ENCODE measurements at places on chromosomes 2 and 18. TPM values are rescaled to one million over a fixed set of nuclear protein-coding genes. Genes with fewer than 3 reads are reported as not detected.

- no peak for DNase-seq
Measured at GRCh38 chr2:141610564-141611175, 520.1 kb downstream of the LRP1B start.

DNA sequence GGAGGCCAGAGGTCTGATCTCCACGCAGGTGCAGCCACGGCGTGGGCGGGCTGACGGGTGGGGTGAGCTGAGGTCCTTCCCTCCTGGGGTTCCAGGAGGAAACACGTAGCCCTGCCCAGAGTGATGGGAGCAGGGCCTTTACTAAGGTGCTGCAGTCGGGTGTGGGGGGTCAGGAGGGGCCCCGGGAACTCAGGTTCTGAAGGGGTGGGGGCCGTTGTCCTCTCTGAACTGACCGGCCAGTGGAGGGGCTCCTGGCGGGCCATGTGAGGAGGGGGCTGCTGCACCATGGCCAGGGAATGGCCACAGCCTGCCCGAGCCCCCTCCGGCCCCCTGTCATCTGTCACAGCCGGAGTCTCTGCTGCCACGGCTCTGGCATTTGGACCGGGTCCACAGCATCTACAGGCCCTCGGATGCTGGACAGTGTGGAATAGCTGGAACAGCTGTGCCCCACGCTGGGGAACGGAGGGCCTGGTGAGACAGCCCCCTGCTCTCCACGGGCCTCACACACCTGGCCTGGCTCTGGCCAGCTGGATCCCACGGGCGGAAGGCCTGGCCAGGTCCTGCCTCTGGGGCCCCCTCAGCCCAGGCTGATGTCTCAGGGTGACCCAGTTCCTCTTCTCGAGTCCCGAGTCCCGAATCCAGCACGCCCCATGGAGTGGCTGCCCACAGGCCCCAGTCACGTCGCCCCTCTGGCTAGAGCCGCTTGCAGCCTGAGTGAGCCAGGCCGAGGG, 145.6 kb upstream of the GPC1 start:
- no peak for DNase-seq

GRCh38 chr2:65300761-65301711, 73.4 kb downstream of the ACTR2 start:
- DNase-seq = peak; percentile 74

DNA sequence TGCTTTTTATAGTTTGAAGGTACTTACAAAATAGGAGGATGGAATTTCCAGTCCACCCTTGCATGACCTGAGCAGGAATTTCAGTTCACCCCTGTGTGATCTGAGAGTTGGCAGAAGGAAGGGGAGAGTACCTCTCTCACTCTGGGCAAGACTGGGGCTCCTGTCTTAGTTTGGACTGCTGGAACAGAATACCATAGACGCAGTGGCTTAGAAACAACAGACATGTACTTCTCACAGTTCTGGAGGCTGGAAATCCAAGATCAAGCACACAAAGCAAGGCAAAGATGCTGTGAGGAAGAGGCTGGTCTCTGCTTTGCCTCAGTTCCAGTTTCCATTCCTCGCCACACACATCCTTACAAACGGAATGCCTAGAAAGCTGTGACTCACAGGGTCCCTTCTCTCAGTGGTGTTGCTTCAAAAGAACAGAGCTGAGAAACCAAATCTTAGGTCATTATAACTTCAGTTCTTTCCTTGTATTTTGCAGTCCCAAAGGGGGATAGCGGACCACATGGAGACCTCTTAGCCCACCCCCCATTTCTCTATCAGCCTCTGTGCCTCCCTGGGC, 108.8 kb upstream of the HAAO start:
- no peak for DNase-seq

- DNase-seq = no peak
Measured at GRCh38 chr2:2229626-2230432, 101.2 kb downstream of the MYT1L start.

DNA sequence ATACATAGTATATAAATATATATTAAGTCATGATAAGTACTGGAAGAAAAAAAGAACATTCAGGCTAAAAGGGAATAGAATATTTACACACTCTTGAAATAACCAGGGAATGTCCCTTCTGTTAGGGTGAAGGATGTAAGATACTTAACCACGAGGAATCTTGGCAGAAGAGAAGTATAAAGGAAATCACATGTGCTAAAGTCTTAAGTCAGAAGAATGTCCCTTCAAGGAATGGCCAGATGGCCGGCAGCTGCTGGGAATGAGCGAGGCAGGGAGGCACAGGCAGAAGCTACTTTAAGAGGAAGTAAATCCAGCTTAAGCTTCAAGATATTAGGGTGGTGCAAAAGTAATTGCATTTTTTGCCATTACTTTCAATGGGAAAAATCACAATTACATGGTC, 5.5 kb downstream of the CCDC102B start:
- peak; percentile 89 for DNase-seq

GRCh38 chr18:45588376-45589355, 26.6 kb upstream of the SLC14A2 start:
- no peak for DNase-seq

GRCh38 chr2:239220981-239221396, 179.8 kb downstream of the HDAC4 start:
- no peak for DNase-seq

- no peak for DNase-seq
Measured at GRCh38 chr2:80238692-80239469, 65.7 kb downstream of the LRRTM1 start.

- no peak for DNase-seq
Measured at GRCh38 chr2:122886479-122887145, 1131.2 kb downstream of the TSN start.

- DNase-seq = no peak
Measured at GRCh38 chr2:44559108-44559507, 197.4 kb downstream of the CAMKMT start.

DNA sequence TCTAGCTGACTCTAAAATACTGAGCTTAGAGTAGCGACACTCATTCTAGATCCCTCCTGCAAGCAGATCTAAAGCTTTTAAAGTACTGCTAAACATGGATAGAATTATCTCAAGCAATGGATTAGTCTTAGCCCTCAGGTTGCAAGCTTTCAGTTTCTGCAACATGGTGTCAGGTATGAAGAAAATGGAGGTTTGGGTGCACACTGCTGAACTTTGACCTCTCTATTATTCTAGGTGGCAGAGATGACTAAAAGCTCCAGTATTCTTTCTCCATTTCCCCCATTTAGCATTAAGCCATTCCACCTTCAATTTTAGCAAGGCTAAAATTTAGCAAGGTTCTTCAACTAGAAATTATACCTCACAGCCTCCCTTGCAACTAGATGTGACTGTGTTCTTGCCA, 117.0 kb downstream of the CACNB4 start:
- no peak for DNase-seq

DNA sequence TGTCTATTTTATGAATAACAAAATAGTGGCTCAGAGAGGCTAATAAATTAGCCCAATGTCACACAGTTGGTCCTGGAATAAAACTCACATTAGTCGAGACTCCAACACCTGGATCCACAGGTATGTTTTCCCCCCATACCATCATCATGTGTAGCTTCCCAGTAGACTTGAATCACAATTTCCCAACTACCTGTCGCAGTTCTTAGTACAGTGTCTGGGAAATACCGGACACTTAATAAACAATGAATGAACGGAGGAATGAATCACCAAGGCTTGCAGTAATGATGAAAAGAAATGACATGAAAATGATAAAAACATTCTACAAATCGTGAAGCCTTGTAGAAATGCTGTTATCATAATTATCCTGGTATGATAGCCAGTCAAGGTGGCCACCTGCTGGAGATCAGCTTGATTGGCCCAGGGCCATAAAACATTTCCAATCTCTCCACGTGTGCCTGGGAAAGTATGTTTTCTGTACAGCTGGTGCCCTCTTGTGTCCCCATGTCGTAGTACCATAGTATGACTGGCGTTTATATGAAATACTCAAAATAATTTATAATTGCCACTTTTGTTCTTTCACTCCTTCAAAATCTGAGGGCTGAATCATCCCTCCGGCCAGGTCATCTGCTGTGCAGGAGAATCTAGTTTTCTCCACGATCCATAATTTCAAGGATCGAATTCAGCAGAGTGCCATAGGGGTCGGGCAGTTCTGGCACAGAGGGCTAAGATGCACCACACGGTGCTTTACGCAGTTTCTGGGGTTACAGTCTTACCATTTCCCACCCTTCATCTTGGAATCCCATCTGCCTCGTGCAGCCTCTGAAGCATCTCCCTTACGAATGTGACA, 95.4 kb downstream of the LAMA1 start:
- DNase-seq = no peak

GRCh38 chr2:196427986-196428634, 211.4 kb upstream of the CCDC150 start:
- DNase-seq = no peak

GRCh38 chr2:177078416-177078815, 134.2 kb upstream of the HNRNPA3 start:
- peak; percentile 10 for DNase-seq

- DNase-seq = peak; percentile 99
Measured at GRCh38 chr18:12948050-12948804, 416 bp downstream of the SEH1L start.

DNA sequence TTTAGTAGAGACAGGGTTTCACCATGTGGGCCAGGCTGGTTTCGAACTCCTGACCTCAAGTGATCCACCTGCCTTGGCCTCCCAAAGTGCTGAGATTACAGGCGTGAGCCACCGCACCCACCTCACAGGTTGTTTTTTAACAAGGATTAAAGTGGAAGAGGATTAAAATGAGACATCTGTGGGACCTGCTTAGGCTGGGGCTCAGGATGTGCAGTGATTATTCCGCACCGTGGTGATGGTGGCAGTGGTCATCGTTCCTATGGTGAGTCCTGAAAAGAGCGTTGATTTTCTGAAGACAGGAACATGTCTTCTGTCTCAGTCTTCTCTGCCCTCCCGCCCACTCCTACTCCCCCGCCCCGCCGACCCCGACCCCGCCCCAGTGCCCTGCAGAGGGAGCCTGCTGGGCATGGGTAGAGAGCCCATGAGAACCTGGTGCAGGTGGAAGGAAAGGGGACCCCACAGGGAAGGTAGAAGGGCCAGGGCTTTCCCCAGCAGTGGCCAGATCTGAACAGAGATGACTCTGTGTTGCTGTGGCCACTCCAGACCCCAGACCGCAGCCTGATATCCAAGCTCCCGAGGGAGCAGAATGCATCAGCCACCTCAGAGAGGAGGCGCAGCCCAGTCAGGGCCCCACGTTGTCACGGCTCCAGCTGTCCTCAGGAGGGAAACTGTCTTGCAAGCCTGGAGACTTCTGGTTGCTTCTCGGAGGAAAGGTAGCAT, 34.5 kb upstream of the FOSL2 start:
- DNase-seq = no peak

DNA sequence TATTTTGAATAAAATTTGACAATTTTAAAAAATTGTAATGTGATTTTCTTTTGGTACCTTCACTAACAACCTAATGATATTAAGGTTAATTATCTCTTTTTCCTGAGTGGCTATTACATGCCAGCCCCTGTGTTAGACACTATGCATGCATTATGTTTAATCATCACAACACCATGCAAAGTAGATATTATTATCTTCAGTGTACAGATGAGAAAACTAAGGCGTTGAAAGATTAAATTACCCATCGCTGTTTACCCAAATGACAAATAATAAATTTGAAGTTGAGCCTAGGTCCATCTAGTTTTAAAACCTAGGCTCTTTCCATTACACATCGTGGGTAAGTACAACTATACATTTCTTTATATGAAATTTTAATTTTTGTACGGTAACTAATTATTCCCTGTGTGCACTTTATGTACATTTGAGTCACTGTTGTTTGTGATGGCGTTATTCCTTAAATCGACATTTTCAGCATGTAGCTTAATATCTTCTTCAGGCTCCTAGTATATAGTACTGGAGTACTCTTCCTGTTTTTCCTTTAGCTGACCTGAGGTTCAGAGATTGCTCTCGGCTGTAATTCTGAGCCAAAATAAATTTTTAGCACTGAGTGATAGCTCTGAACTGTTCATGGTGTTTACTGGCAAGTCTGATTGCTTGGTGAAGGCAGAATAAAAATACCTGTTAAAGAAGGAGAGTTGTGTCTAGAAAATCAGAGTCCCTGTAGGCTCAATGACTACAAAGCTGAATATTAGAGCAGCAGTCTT, 13.9 kb upstream of the MBD2 start:
- no peak for DNase-seq

GRCh38 chr18:59701272-59701671, 4.0 kb upstream of the CCBE1 start:
- no peak for DNase-seq

DNA sequence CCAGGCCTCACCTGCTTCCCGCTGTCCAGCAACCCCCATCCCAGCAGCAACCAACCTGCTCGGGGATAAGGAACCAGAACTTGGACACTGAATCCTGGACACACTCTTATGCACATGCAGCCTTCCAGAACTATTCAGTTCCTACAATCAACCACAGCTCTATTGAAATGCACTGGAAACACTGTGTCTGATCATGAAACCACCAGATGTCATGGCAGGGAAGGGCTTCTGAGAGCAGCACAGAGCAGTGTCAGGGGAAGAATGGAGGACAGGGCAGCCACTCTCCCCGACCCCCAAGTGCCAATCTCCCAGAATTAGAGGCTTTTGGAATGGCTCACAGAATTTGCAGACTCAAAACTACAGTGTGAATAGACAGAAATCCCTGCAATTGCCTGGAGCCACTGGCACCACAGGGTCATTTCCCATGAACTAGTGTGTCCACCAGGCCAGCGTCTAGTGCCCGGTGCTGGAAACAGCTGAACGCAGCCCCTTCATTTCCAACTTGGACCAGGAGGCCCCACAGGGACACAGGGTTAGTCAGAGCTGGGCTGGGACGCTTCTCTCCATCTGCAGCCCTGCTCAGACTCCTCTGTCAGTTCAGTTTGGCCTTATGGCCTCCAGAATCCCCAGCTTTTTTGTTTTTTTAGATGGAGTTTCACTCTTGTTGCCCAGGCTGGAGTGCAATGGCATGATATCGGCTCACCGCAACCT, 25.5 kb downstream of the MRPL35 start:
- DNase-seq = peak; percentile 60

DNA sequence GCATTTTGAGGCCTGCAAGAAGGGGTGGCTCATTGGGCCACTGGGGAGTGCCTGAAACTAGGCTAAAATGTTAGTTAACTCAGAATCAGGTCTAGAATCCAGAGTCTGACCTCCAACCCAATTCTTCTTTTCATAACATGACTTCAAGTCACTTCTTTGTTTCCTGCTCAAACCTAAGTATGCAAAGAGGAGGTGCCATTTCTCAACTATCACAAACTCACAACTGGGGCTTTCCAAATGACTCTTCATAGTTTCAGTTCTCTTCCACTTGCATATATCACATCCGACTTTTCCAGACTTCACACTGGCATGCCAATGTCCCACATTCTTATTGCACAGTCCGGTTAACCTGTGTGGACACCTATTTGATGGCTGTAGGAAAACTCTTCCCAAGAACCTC, 211.6 kb downstream of the TCF4 start:
- no peak for DNase-seq

RNF125 gene
- total RNA-seq = 2.4 TPM

TMEM178A gene
- 6.0 TPM for total RNA-seq

MRPS5 gene
- total RNA-seq = 65.6 TPM

CDKL4 gene
- total RNA-seq = 2.2 TPM

EFEMP1 gene
- total RNA-seq = 194 TPM

Measured in right cardiac atrium (tissue), 5 donors.